ENCODE measurements at places on chromosomes 16 and 17. TPM values are rescaled to one million over a fixed set of nuclear protein-coding genes. Genes with fewer than 3 reads are reported as not detected.

The CDH15 gene
- not detected for polyA plus RNA-seq

The KRT12 gene
- not detected for polyA plus RNA-seq

The GSPT1 gene
- polyA plus RNA-seq = 31.0 TPM

The PLCD3 gene
- 0.36 TPM for polyA plus RNA-seq

The SAMD14 gene
- polyA plus RNA-seq = 105 TPM

The TMIGD1 gene
- not detected for polyA plus RNA-seq

The C16orf92 gene
- polyA plus RNA-seq = not detected

The KRTAP2-2 gene
- not detected for polyA plus RNA-seq

The SOX9 gene
- polyA plus RNA-seq = 0.68 TPM

The SCGB1C2 gene
- not detected for polyA plus RNA-seq

The SECTM1 gene
- polyA plus RNA-seq = not detected

The ADAP2 gene
- 1.1 TPM for polyA plus RNA-seq

The C16orf82 gene
- polyA plus RNA-seq = not detected

The SNF8 gene
- 223 TPM for polyA plus RNA-seq

The RCVRN gene
- 1.1 TPM for polyA plus RNA-seq

The FOXO3B gene
- 4.2 TPM for polyA plus RNA-seq

The HS3ST4 gene
- polyA plus RNA-seq = 14.9 TPM

The USP7 gene
- 52.5 TPM for polyA plus RNA-seq

The ALOX15B gene
- not detected for polyA plus RNA-seq

The GAS2L2 gene
- polyA plus RNA-seq = 1.2 TPM

The TMEM100 gene
- polyA plus RNA-seq = not detected

The TOP2A gene
- polyA plus RNA-seq = 5.3 TPM

The TM4SF5 gene
- not detected for polyA plus RNA-seq

The ABCA8 gene
- not detected for polyA plus RNA-seq

The TAT gene
- not detected for polyA plus RNA-seq

The RHBDL3 gene
- 0.50 TPM for polyA plus RNA-seq

The USP43 gene
- 0.46 TPM for polyA plus RNA-seq

The NAA60 gene
- polyA plus RNA-seq = 32.0 TPM
